ENCODE measurements at places on chromosomes 16 and 17.

DNA sequence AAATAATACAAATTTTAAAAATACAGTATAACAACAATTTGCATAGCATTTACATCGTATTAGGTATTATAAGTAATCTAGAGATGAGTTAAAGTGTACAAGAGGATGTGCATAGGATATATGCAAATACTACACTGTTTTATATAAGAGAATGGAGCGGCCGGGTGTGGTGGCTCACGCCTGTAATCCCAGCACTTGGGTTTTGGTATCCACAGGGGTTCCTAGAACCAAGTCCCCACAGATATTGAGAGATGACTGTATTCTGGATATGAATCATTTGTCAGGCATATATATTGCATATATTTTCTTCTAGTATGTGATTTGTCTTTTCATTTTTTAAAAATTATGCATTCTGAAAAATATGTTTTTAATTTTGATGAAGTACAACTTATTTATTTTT, 77.5 kb upstream of the MSI2 start:
- no peak for DNase-seq

- DNase-seq = no peak
Observed at GRCh38 chr16:56860226-56861020, 4.6 kb upstream of the SLC12A3 start.

GRCh38 chr16:53895433-53895832, 191.5 kb downstream of the FTO start:
- DNase-seq = no peak

DNA sequence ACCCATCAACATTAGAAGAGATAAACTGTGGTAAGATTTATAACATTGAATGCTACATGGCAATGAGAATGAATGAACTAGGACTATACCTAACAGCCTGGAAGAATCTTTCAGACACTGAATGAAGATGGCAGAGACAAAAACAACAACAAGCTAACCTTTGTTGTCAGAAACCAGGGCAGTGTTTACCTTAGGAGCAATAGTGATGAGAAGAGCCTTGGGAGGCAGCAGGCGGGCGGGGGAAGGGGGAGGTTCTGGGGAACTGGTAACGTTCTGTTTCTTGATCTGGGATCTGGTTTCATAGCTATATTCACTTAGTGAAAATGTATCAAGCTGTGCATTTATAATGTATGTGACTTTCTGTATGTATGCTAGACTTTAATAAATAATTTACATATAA, 139.0 kb upstream of the TNRC6C start:
- no peak for DNase-seq

- no peak for DNase-seq
Observed at GRCh38 chr17:74937064-74938051, 1.7 kb downstream of the OTOP3 start.

DNA sequence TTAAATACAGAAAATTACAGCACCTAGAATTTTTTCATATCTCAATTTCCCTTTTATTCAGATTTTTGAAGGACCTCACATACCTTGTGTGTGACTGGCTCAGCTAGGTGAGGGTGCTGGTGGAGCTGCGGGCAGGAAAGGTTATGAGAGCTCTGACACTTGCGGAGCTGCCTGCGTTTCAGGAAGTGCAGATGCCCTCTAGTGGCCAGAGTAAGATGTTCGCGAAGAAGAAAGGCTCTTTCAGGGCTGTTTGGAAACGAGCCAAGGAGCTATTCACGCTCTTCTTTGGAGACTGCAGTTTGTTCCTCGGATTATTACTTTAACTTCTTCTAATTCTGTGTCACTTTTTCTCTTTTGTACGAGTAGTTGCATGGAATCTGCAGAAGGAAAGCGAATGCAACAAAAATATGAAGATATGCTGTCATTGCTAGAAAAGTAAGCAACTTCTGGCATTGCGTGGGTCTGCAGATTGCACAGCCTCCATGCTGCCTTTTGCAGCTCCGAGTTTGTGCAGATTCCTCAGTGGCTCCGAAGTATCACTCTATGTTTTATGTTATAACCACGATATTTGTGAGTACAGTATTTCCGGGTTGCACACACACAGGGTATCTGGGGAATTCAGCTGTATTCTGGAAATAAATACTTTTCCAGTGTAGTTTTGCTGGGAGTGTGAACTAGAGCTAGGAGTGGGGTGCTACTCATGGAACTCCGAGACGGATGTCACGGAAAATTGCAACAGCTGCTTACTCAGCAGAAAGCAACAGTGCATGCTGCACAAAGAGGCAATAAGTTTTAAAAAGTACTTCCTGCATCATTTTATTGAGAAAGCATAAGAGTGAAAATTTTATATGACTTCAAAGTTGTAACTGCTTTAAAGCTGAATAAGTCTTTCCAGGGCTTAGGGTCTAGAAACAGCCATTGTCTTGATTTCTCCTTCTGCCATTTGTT, 46.3 kb downstream of the DNAH9 start:
- peak; percentile 65 for DNase-seq

DNA sequence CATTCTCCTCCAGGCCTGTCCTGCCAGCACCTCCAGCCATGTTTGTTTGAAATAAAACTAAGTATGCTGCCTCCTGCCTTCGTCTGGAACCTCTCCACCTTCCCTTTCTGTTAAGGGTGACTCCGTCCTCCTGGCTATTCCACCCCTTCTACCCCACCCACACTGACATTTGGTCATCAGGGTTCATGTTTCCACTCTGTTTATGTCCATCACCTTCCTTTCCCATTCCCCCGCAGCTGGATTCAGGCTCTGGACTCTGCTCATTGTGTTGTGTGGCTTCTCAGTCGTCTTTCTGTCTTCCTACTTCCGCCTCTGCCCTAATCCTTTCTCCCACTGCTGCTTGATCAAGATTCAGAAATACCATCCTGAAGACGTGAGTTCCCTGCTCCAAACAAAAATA, 28.6 kb downstream of the EPN2 start:
- DNase-seq = no peak

DNA sequence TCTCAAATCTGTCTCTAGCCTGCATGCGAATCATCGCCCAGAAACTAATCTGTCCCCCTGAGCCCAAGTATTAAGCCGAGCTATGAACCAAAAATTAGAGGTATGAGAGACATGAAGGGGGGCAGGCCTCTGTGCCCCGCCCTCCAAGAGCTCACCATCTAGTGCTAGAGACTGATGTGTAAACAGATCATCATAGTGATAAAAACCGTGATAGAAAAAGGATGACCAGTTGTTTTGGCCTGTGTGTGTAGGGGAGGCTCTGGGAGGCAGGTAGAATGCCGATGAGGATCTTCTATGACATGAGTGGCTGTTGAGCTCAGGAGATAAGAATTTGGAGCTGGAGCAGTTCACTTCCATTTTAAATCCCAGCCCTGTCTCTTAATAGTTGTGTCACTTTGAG, 89.1 kb upstream of the TBX2 start:
- peak; percentile 51 for DNase-seq

DNA sequence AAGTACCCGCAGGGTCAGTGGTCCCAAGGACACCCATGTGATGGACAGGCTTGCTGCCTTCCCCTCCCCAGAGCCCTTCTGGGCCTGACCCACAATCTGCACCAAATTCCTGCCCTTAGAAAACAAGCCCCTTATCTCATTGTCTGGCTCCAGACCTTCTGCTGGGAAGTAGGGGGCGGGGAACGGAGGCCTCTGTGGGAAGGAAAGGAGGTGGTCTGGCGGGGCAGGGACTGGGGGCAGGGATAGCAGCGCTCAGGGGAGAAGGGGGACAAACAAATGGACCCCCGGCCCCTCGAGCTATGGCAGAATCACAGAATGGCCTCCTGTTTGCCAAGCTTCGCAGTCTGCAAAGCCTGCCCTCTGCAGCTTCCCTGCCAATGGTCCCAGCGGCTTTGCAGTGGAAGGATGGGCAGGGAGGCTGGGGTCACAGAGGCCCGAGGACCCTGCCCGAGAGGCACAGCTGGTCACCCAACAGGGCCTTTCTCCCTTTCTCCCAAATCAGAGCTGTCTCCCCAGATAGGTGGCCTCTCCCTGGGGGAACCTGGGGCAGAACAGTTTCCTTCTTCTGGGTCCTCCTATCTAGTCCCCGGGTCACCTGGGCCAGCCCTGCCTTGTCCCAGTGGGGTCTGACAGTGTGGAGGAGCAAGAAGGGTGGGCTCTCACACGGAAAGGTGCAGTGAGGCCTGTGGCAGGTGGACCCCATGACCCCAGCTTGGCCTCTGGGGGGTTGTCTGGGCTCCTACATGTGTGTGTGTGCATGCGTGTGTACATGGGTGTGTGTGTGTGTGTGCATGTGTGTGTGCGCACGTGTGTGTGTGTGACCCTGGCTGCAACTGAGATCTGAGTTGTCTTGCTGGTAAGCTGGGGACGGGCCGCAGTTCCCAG, 25.5 kb downstream of the TMEM235 start:
- no peak for DNase-seq

DNA sequence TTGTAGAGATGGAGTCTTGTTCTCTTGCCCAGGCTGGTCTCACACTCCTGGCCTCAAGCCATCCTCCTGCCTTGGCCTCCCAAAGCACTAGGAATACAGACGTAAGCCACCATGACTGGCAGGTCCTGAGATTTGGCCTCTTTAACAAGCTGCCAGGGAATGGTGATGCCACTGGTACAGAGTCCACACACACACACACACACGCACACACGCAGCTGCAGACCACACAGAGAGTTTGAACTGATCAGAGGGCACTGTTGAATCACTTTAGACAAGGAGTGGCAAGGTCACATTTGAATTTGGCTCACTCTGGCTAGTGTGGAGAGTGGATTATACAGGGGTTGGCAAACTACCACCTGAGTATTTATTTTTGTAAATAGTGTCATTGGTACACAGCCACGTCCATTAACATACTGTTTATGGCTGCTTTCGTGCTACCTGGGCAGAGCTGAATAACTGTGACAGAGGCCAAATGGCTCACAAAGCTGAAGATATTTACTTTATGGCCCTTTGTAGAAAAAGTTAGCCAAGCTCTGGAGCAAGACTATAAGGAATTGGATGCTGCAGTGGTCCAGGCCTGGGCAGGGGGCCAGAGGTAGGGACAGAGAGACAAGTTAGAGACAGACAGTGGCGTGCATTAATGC, 9.9 kb downstream of the ITPRIPL2 start:
- no peak for DNase-seq

- no peak for DNase-seq
Observed at GRCh38 chr17:82384051-82384729, 12.6 kb downstream of the UTS2R start.

DNA sequence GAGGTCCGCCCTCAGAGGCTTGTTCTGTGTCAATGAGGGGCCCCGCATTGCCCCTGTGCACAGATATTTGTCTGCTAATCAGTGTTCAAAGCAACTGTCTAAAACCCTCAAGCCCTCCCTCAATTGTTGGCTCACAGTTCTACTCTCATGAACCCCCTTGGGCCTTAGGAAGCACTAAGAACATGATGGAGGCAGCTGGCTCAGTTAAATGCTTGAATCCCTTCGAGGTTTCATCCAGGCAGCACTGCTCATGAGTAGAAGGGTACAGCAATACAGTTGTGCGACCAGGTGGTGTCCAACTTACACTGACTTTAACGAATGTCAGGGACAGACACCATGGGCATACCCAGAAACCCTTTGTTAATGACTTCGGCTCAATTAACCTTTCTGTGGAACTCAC, 89.2 kb upstream of the WSCD1 start:
- no peak for DNase-seq

DNA sequence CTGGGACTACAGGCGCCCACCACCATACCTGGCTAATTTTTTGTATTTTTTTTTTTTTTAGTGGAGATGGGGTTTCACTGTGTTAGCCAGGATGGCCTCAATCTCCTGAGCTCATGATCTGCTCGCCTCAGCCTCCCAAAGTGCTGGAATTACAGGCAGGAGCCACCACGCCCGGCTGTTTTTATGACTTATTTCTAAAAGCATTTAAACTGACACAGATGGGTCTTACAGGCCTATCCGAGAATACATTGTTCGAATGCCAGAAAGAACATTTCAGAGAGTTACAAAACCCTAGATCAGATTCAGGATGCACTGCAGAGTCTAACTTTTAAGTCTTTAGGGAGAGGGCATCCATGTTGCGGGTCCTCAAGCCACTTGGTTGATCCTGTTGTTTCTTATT, 234.7 kb upstream of the MAF start:
- DNase-seq = peak; percentile 15

DNA sequence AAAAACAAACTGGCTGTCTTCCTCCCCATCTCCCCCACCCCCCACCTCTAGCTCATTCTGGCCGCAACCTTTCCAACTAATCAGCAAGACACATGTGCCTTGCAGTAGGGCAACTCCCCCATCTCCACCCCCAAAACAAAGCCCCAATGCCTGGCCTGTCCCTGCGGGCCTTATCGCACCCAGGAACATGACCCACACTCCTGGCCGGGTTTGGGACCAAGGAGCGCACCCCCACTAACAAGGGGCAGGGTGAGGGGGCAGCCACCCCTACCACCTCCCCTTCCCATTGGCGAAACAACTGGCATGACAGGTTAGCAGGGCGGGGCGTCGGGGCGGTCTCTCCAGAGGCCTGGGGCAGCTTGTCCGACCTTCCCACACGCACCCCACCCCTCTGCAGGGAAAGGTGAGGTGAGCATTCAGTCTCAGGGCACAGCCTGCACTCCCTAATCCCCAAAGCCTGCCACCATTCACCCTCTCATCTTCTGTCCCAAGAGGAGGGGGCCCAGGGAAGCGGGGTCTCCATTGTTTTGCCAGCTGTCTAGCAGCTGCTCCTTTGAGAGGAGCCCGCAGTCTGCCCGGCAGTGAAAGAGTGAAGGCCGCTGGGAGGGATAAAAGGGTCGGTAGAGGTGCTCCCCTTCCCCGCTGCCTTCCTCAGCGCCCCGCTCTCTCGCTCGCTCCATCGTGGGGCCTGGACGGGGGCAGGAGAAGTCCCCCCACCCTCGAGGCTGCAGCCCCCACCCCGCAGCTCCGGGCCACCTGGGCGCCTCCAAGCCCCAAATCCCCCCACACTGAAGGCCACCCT, 765 bp downstream of the MYO18A start:
- no peak for DNase-seq

GRCh38 chr17:62854098-62854680, 46.1 kb upstream of the MARCHF10 start:
- peak; percentile 33 for DNase-seq

DNA sequence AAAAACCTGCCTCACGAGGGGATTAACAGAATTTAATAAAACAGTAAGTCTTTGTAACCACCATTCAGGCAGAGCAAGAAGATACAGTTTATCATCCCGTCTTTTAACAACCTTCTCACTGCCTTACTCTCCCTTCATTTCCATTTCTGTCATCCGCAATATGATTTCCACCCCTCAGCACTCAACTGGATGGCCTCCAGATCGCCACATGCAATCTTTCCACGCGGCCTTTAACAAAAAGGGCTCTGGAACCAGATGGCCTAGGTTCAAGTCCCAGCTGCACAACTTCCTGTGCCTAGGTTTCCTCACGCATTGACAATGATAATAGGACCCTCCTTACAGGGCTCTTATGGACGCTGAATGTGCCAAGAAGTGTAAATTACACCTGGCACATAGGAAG, 103.6 kb downstream of the GAS7 start:
- DNase-seq = no peak

DNA sequence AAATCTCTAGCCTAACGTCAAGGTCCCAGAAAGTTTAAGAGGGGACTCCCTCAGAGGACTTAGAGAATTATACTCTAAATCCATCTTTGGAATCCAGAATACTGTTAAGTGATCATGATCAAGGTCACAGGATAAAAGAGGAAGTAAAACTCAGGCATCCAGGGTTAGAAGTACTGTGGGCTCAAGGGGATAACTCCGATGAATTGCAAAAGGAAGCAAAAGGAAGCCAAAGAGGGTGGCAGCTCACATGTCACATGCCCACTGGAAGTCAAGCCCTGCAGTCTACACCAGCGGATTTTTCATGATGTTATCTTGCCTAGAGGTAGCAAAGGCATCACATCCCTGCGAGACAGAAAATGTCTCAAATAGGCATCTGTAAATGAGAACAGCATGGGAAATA, 3.8 kb downstream of the ZNF821 start:
- no peak for DNase-seq

GRCh38 chr17:50614471-50615051, 20.1 kb upstream of the ABCC3 start:
- DNase-seq = no peak

GRCh38 chr16:13332713-13333255, 431.4 kb downstream of the SHISA9 start:
- DNase-seq = no peak
